SIG-M5 (cell line): ENCODE measurements at places on chromosomes 1 and 21.

DNA sequence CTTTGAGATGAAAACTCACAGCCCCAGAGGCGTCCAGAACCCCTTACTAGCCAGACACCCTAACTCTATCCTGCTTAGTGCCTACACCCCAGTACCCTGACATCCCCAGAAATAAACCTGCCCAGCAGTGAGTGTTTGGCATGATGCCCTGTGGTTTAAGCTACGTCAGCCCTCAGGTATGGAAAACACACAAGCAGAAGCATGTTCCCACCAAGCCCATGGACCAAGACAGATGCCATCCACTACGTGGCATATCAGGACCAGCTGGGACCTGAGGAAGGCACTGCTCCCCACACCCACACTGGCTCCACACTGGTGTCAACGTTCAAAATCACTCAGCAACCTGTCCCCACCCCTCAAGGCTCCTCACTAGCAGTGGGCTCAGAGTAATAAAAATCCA, 116.4 kb downstream of the SYT2 start:
- DNase-seq, result no peak

DNA sequence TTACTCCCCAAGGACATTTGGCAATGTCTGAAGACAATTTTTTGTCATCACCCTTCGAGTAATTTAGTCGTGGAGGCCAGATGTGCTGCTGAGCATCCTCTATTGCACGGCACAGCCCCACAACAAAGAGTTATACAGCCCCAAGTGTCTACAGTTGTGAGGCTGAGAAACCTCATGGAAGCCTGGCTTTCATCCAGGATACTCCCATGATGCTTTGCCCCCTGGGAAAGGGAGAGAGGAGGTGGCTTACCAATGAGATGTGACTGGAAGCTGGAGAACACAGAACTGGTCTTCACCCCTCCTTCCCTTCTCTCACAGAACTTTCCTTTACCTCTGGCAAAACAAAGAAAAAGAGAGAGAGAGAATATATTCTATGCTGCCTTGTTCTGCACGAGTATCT, 150.9 kb upstream of the VAMP3 start:
- no peak for DNase-seq

- no peak for DNase-seq
Observed at GRCh38 chr1:193951984-193952383, 765.6 kb upstream of the B3GALT2 start.

- DNase-seq, result no peak
Observed at GRCh38 chr1:155300553-155301329, 497 bp downstream of the PKLR start.
